ENCODE measurements at places on chromosomes 7 and 10.
A peak's percentile ranks its signal among the peaks of the same experiment; 100 is the strongest.

DNA sequence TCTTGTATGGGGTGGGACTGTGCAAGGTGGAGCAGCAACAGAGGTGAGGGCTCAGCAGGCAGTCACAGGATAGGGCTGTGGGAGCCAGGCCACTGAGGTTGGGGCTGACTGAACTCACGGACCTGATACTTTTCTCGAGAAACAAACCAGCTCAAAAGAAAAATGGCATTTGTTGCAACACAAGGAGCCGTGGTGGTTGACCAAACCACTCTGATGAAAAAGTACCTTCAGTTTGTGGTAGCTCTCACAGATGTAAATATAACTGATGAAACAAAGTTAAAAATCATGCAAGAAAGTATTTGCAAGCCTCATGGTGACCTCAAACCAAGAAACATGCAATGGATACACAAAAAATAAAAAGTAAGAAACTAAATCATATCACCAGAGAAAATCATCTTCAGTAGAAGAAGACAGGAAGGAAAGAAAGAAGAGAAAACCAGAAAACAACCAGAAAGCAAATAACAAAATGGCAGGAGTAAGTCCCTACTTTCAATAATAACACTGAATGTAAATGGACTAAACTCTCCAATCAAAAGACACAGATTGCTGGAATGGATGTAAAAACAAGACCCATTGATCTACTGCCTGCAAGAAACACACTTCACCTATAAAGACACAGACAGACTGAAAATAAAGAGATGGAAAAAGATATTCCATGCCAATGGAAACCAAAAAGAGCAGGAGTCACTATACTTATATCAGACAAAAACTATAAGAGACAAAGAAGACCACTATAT is 48.9 kb upstream of the DUSP5 start:
- no peak for DNase-seq

- DNase-seq: no peak
These were observed 34.9 kb downstream of the FRMPD2 start for GRCh38 chr10:48239618-48240017.

GRCh38 chr10:11881477-11882417 is 58.6 kb downstream of the PROSER2 start:
- DNase-seq: no peak

- no peak for DNase-seq
These were observed 7.3 kb upstream of the ZNF22 start for GRCh38 chr10:44993226-44993921.

DNA sequence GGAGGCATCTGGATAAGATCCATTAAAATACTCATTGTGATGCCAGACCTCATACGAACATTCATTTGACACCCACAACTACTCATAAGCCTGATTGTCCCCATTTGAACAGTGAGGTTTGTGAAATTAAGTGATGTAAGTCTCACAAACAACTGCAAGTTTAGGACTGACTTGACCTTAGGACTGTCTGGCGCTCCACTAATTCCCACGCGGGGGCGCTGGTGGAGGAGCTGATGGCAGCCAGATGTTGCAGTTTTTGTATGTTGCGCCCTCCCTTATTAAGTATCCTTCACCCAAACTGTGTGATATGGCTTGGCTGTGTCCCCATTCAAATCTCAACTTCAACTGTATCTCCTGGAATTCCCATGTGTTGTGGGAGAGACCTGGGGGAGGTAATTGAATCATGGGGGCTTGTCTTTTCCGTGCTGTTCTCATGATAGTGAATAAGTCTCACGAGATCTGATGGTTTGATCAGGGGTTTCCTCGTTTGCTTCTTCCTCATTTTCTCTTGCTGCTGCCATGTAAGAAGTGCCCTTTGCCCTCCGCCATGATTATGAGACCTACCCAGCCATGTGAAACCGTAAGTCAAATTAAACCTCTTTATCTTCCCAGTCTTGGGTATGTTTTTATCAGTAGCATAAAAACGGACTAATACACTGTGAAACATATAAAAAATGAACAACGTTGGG is 20.3 kb upstream of the TIAL1 start:
- DNase-seq: no peak

DNA sequence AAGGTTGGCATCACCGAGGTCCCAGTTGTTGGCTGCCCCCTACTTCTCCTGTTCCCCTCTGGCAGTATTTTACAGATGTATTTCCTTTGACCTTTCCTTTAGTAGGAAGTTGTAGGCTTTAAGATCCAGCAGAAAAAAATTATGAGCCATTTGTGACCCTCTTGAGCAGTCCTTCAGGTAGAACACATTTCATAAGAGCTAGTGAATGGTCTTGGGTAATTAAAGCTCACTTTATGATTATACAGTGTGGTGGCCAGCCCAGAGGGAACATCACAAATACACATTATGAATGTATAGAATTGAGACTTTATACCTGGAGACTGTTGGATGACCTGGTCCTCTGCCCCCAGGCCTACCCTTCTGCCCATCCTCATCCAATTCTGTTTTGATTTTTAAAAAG is 57.0 kb downstream of the KAT6B start:
- DNase-seq: no peak

DNA sequence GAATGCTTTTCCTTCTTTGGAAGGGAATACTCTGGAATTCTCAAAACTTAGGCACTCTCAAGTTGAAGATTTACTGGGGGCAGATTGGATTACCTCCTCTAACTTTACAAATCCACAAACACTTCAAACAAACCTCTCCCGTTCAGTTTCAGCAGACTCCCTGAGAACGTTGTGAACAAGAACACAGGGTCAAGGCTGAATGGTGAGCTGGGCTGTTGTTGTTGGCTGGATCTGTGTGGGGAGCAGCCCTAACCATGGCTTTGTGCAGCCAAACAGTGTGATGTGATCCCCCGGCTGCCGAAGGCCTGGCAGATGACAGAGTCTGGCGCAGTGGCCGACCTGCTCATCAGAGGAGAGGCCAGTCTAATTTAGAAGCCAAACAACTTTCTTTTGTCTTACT is 93.1 kb downstream of the BMPER start:
- peak; percentile 13 for DNase-seq

DNA sequence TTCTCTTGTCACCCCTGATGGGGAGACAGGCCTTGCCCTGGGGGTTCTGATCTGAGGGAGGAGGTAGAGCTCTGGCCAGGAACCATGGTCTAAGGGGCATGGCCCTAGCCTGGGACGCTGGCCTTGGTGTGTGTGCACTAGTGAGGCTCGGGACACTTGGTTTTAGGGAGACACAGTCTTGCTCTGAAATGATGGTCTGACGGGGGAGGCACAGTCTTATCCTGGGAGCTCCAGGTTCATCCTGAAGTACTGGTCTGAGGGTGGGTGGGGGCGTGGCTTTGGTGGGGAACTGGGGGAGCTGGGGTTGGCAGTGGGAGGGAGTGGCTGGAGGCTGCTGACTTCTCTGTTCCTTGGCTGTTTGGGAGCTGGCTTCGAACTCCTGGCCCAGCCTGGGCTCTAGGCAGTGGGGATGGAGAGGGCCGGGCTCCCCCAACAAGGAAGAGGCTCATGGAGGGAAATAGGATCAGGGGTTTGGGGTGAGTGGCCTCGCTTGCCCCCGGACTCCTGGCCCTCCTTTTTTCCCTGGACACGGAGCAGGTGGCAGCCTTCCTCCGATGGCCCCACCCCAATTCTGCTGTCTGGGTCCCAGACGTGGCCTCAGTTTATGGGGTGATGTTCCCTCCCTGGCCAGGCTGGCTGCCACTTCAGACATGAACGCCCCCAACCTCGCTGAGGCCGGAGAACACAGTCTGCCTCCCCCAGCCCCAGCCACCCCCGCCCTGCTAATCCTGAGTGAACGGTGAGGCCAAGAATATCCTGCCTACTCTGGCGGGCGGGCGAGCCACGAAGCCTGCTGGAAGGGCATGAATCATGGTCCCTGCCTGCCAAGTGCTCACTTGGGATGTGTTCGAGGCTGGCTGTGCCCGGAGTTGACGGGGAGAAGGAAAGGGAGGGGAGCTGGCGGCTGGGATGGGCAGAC is 43.5 kb downstream of the TMEM270 start:
- DNase-seq: no peak

GRCh38 chr10:7563368-7563767 is 103.4 kb downstream of the ITIH5 start:
- no peak for DNase-seq

DNA sequence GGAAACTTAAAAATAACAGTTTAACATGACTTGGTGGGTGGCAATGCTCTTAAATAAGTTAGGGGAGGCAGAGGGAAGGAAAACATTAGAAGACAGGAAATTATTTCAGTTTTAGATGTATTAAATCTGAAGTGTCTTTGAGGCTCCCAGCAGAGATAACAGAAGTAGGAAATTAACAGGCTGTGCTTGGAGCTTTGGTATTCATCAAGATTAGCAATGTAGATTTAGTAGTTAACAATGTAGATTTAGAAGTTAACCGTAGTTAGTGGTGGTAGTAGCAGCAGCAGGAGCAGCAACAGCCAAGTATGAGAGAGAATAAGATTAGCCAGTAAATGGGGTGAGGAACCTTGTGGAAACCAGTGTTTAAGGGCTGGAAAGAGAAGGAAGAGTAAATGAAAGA is 48.7 kb upstream of the UBN2 start:
- DNase-seq: no peak

GRCh38 chr10:15824498-15824897 is 35.8 kb downstream of the MINDY3 start:
- peak; percentile 27 for DNase-seq

- no peak for DNase-seq
These were observed 1.2 kb upstream of the TBRG4 start for GRCh38 chr7:45112648-45113047.

DNA sequence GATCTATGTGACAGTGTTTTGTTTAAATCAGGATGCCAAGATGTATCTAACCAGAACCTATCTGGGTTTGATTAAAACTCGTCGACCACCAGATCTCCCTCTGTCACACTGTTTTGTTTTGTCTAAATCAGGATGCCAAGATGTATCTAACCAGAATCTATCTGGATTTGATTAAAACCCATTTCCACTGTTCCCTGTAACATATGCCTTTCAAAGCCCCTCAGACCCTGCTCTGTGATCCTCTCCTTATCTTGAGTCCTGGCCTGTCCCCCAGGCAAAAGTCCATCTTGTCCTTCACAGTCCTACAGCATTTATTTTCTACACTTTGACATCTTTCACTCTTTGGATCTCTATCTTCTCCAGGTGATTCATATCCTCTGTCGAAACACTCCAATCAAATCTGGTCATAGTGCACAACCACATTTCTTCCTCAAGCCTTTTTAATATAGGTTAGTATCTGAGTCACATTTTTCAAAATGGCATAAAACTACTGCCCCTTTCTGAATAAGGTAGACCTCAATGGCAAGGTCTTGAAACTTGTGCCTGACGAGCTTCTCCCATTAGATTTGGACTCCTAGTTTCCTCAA is 32.5 kb downstream of the ERLIN1 start:
- no peak for DNase-seq

DNA sequence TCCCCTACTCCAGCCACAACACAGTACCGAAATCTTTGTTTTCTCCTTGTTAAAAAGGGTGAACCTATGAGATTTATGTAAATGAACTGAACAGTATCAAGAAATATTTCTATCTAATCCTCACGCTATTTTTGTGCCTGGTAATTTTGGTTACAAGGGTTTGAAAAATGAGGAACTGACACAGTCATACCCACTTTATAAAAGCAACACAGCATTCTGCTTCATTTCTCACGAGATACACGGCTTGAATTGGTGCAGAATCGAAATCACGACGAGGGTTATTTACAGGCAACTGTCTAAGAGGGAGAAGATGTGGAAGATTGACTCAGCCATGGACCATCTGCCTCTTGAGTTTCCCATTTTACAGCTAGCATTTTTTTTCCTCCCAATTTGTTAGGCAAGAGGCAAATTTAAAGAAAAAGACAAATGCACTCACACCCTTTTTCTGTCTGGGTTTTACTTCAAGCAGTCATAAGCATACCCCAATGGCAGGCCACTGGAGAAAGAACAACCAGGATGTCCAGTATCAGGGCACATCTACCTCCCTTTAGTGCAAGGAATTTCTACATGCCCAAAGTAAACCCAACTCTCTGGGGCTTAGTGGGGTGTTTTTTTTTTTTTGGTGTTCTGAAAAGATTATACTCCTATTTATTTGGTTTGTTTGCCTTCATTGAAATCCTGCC is 108.1 kb downstream of the ITGB8 start:
- no peak for DNase-seq

GRCh38 chr10:85851934-85852333 is 514.7 kb downstream of the GRID1 start:
- DNase-seq: no peak

DNA sequence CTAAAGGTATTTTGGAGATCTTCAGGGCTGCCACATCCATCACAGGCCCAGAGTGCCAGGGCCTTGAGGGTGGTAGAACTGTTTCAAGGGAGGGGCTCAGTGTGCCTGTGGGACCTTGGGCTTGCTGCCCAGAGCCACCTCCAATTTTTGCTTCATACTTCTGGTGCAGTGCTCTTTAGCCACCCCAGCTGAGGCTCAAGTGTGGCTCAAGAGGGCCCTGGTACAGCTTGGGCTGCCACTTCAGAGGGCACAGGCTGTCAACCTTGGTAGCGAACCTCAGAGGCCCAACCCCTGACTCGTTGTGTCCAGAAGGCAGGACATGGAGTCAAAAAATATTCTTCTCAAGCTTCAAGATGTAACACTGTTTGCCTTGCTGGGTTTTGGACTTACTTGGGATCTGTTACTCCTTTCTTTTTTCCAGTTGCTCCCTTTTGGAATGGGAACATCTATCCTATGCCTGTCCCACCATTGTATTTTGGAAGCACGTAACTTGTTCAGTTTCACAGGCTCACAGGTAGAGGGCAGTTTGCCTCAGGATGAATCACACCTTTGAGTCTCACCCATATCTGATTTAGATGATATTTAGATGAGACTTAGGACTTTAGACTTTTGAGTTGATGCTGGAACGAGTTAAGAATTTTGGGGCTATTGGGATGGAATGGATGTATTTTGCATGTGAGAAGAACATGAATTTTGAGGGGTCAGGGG is 224.8 kb downstream of the RPS24 start:
- no peak for DNase-seq

- no peak for DNase-seq
These were observed 383.2 kb downstream of the TCERG1L start for GRCh38 chr10:130928306-130928705.

Data from right renal cortex interstitium (tissue), 3 donors.